NAMALWA (cell line): ENCODE measurements at places on chromosomes 7 and 10.

- DNase-seq, result no peak
Observed at GRCh38 chr7:33790746-33791145, 114.6 kb upstream of the BMPER start.

DNA sequence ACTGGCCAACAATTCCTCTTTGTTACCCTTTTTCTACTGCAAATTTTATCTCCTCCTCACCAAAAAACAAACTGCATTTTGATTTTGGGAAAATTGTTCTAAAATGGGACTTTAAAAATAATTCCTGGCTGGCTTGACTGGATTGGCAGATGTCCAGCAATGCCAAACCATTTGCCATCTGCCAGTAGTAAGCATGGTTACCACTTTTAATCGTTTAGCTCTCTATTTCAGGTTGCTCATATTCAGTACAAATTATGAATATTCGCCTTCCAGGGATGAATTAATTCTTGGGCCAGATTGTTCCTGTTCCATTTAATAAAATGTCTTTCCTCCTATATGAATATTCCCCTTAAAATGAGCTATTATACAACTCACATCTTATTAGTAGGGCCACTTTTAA lies 35.7 kb downstream of the SMNDC1 start:
- DNase-seq, result no peak

DNA sequence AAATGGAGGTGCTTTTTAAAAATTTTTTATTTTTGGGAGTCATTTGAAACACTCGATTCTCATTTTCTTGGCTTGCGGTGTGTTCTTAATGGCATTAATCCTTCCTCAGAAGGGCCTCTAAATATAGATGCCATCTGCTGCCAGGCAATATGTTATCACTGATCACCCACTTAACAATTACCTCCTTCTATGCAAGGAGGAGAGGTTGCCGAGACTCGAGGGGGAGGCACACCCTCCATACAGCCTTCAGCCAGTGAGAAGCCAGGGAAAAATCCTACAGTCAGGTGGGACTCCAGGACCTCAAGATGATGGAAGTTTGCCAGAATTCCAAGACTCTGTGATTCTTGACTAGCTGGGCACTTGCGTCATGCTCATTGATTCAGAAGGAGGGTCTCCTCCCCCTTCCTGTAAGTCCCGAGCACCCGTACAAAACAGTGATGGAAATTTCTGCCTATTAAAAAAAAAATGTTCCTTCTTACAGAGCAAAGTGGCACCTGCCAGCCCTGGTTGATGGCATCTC lies 574.5 kb downstream of the TYW1 start:
- no peak for DNase-seq

DNA sequence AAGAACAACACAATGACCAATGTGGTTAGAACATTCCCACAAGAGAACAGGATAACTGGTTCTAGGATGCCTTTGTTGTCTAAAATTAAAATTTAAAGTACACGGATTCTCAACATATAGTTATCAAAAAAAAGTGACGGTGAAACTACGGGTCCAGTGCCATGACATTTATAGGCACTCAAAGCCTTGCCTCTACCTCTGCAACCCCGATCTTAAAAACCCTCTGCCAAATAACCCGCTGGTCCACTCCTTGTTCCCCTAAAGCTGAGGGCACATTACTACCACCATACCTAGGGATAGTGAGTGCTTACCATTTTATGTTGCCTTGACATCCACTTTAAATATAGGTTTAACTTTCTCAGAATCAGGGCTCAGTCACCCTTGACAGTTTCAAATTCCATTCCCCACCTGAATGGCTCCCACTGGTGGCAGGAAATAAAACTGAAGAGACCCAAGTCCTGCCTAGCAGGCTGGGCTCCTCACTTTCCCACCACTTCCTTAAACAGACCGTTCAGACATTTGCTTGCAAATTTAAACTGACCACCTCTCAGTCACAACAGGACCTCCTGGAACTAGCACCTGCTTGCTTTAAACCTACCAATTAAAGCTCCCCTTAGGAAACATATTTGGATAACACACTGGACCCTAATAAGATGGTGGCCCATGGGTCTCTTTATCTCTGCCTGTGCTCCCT lies 169.9 kb upstream of the ASAH2 start:
- peak; percentile 75 for DNase-seq

DNA sequence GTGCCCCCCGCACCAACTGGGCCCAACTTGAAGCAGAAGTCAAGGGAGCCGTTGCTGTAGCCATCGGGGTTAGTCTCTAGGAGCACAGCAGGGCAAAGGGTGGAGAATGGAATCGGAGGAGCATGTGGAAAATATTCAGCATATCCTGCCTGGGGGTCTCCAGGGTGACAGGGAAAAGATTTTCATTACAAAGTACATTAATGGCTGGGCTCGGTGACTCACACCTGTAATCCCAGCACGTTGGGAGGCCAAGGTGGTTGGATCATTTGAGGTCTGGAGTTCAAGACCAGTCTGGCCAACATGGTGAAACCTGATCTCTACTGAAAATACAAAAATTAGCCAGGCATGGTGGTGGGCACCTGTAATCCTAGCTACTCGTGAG lies 53.8 kb upstream of the ABLIM1 start:
- DNase-seq, result no peak

DNA sequence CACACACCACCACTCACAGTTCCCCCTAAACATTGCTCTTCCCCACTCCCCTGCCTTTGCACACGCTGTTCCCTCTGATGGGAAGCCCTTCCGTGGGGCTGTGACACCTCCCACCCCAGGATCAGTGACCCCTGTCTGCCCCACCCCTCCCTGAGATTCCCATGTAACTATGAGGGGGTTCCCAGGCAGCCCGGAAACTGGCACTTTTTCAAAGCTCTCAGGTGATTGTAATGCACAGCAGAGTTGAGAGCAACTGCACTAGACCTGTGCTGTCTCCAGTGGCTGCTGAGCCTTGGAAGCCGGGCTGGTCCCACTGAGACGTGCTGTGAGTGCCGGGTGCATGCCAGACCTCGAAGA lies 29.8 kb downstream of the GPRIN2 start:
- no peak for DNase-seq

- DNase-seq, result peak; percentile 55
Observed at GRCh38 chr10:116287906-116288501, 15.0 kb upstream of the GFRA1 start.

- peak; percentile 70 for DNase-seq
Observed at GRCh38 chr7:135335628-135336139, 102.0 kb downstream of the STRA8 start.

DNA sequence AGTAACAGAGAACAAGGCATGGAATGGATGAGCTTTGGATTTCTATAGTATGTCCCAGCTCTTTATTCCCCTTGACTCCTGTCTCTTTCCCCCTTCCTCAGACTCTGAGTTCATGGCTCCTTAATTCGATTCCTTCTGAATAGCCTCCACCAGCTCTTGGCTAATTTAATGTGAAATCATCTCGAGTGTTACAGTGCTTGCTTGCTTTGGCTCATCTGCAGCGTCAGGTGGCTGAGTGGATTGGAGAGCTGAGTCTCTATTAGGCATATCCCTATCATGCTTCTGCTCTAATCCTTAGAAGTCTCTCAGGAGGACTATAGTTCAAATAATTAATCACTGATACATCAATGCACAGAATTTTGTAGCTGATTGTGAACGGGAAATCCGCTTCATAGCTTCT lies 134.6 kb downstream of the LRRC4 start:
- no peak for DNase-seq

DNA sequence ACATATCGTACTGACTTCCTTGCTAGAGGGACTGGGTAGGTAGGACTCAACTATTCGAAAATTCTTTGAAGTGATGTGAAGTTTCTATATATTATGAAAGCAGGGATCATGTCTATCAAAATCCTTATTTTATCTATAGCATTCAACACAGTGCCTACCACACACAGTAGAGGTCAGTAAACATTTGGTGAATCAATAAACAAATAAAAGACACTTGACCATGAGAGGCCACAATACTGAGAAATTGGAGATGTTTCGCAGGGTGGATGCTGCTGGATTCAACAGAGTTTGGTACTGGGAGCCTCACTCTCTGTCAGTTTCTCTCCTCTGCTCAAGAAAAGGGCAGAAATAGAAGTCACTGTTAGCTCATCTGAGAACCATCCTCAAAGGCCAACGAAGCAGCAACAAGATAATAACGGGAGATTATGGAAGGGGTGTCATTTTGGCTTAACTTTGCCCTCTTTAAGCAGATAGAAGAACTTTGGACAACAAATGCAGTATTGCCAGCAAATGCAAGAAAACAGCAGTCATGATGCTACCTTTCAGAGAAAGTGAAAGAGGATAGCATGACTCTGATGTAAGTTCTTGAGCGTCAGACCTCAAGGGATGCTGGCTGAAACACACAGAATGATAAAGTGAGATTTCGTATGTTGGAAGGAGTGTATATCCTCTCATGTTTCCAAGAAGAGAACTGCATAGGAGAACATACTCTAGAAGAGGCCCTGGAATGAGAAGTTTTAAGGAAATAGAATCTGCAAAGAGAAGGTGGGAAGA lies 107.6 kb downstream of the SEMA3E start:
- no peak for DNase-seq

DNA sequence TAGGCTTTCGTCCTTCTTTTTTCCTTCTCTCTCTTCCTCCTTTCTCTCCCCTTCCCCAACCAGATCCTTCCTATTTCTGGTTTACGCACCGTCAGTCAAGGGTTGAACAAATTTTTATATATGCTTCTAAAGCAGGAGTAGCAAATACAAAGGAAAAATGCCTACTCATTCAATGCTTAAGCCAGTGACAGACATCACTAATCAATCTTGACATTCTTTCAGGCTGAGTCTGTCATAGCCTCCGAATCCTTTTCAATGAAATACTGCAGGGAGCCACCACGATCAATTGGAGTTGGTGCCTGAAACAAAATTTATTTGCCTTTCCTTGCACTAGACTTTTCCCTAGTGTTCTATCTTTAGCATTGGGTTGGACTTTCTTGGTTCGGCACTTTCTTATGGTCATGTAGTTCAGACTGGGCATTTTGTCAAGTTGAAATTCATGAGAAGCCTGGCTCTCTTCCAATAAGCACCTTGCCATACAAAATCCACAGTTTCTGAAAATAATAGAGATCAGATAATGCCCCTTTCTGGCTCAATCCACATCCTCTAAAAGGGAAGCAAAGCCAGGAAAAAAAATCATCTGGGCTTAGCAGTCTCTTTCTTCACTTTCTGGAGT lies 239.5 kb upstream of the PLXNA4 start:
- no peak for DNase-seq

DNA sequence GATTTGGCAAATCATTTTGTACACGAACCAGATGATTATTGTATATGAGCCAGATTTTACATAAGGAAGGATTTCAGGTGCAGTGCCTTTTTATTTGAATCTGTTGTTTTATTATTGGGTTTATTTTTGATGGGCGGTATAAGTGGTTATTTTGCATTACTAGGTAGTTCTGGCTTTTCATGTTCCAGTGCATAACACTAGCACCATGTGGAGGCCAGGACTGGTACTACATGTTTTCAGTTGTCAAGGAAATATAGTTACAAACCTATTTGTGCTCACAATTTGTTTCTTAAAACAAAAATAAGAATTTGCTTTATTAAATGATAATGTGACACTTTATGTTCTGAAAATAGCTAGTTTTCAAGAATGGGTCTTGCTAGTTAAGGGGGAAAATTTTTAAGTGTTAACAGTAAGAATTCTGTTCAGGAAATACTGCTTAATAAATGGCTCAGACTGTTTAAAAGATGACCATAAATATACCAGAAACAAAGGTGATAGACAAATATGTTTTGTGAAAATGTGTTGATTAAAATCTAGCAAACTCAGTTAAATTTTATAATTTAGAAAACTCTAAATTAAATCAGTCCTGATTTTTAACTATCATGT lies 7.1 kb upstream of the SEMA3E start:
- DNase-seq, result peak; percentile 75
